ENCODE measurements at places on chromosomes 11 and 22.

DNA sequence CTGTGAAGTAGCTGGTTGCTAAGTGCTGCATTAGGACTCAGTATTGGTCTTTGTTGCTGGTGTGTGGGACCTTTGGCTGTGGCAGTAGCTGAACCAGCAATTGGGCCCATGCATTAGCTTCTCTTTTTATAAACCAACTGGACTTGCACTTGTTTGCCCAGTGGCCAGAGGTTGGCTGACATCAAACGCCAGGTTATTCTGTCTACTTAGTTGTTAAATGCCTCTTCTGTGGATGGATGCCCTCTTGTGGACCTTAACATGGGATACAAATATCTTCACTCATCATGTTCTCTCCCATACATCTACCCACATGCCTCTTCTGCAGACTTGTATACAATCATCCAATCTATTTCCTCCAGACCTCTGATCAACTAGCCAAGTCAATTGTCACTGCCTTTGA lies 26.4 kb upstream of the ARHGAP20 start:
- DNase-seq = no peak

GRCh38 chr22:24460418-24461089 lies 33.2 kb downstream of the ADORA2A start:
- no peak for DNase-seq

DNA sequence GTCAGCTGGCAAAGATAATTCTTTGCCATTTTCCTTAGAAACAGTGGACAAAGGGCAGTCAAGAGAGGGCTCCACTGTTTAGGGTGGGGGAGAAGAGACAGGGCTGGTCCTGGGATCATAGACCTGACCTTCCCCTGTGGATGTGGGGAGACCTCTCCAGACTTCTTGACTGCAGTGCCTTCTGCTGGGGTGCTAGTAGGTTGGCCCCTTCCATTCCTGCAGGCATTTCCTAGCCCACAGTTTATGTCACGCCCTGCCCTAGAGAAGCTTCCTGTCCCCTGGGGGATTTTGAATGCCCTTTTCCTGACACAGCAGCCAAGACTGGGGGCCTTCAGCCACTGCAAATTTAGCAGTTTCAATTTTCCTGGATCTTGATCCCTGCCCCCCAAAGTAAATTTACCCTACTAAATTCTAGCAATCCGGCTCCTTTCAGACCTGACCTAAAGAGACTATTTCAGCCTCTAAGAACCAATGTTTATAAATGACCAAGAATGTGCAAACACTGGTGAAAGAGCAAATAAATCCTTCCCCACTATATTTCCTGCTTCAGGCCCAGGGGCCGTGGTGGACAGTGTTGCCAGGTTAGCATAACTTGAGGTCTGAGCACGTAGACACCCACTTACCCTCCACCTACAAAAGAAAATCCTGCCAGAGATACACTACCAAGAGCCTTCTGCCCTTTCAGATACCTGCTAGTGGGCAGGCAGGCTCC lies 58.4 kb downstream of the PPFIBP2 start:
- DNase-seq = no peak

DNA sequence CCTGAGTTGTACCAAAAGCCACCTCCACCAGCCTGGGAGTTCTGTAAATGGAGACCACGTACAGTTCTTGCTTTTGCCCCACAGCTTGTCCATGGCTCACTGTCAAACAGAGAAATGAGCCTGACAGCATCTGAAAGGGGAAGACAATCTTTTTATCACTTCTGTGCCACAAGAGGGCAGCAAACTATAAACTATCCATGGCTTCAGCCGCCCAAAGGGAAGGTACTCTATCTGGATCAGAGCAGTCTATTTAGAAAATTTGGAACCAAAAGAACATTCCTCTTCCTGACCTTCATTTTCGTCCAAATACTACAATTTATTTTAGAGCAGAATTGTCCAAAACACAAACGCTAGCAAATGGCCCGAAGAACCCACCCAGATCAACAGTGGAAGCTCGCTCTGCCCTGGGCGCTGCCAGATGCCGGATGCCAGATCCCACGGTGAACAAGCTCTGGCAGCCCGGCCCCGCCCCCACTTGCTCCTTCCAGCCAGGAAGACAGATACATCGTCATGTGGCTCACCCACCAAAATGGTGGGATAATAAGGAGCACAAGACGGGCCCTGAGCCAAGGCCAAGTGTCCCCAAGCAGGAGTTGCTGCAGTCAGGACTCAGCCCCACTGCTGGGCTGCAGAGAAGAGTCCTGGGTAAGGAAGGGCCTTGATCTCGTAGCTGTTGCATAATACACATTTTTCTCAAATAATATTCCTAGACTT lies 23.9 kb upstream of the SCGB1A1 start:
- DNase-seq = no peak

DNA sequence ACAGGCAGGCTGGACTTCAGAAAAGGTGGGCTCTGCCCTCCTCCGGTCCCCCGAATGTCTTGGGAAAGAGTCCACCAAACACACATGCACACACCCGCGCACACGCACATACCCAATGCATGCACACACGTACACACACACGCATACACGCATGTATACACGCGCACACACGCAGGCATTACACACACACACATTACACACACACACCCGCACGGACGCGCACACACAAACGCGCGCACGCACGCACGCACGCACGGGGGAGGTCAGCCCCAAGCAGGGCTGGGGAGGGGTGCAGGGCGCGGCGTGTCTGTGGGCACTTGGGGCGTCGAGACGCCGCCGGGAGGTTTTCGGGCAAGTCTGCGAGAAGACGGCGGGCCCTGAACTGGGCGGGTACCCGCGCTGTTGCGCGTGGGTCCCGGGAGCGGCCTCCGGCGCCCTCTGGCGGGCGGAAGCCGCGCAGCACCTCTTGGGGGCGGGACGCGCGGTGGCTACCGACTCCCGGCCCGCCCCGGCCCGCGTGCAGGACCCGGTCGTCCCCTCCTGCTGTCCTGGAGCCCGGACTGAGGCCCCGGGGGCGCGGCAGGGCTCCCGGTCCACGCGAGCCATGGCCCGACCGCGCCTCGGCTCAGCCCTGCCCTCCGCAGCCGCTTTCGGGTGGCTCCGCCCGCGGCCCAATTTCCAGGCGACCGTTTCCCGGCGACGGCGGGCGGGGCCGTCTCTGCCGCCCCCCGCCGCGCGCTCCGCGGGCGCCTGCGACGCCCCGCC lies 3.6 kb downstream of the SEPTIN5 start:
- DNase-seq = peak; percentile 62

DNA sequence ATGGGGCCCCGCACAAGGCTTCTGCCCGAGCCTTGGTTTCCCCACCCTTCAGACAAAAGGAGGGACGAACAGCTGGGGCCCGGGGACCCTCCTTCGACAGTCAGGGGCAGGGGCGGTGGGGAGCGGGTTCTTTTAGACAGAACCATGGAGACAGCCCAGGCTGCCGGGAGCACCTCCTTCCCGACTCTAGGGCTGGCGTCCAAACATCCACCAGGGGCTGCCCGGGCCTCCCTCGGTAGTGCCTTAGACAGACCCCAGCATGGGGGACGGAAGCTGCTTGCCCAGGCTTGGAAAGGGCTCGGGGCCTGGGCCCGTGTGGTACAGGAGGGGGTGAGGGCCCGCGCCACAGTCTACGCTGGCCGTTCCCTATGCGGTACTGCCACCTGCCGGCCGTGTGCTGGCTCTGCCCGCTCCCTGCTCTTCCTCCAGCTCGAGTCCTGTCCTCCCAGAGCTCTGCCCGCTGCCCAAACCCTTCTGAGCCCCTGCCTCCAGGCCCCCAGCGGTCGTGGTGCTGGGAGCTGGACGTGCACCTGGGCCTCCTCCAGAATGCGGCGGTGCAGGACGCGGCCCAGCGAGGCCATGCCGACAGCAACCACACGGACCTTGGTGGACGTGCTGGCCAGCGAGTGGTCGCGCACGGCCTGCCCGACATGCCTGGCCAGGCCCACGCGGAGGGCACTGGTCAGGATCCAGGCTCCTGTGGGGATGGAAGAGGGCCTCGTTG lies 20.1 kb downstream of the TSSC4 start:
- peak; percentile 46 for DNase-seq

DNA sequence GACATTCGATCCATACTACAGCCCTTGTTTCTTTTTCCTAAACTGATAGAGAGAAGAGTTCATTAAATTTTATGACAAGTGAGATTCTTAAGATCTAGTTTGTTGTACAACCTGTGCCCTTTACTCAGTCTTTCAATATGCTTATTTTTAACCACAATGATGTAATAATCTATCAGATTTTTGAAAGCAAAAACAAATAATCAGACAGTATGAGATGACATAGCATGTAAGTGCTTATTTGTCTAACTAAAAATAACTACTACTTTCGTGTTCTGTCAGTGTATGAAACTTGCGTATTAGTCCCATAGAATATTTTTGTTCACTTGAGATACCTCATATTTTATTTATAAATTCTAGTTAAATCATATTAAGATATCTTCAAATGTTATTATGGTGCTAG lies 33.2 kb downstream of the RAB39A start:
- no peak for DNase-seq

- no peak for DNase-seq
Observed at GRCh38 chr11:66123902-66124301, 53.8 kb downstream of the PACS1 start.

- no peak for DNase-seq
Observed at GRCh38 chr11:126522152-126522551, 166.7 kb downstream of the ST3GAL4 start.

GRCh38 chr11:78893996-78894395 lies 319.3 kb upstream of the NARS2 start:
- DNase-seq = no peak

GRCh38 chr11:108754901-108755625 lies 90.2 kb downstream of the DDX10 start:
- DNase-seq = no peak

- no peak for DNase-seq
Observed at GRCh38 chr22:46803936-46804335, 41.5 kb downstream of the TBC1D22A start.

DNA sequence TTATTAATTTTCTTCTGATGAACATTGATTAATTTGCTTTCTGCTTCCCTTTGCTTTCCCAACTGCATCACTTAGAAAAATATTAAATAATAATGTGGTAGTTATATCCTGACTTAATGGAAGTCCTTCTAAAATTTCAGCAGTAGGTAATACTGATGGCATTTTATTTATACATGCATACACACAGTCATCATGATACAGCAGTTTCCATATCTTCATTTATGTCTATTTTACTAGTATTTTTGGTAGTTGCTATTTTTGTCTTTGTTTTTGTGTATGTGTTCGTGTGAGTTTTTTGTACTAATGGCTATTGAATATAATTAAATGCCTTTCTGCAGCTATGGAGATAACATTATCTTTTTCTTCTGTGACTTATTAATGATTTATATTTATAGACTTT lies 484.7 kb upstream of the CNTN5 start:
- no peak for DNase-seq

DNA sequence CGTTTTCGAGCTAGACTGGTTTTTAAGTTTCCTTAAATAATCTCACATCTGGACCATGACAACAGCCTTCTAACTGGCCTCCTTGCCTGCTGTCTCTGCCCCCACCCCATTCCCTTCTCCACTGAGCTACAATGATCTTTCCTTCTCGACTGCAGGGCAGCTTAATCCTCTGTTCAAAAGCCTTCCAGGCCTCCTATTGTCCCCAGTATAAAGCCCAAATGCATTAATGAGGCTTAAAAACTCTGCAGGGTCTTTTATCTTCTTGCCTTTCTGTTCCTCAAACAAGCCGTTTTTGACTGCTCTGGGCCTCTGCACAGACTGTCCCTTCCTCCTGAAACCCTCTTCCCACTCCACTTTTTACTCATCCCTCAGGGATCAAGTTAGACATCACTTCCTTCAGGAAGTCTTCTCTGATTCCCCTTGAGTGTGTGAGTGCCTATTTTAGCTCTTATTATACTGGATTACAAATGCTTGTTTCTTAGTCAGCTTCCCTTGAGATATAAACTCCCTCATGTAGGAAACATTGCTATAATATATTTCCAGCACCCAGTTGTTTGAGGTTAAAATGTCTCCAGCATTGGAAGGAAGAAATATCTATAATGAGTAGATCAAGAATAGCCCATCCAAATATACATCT lies 23.6 kb upstream of the PAMR1 start:
- DNase-seq = no peak

- DNase-seq = no peak
Observed at GRCh38 chr11:9315078-9315688, 790 bp upstream of the TMEM41B start.

DNA sequence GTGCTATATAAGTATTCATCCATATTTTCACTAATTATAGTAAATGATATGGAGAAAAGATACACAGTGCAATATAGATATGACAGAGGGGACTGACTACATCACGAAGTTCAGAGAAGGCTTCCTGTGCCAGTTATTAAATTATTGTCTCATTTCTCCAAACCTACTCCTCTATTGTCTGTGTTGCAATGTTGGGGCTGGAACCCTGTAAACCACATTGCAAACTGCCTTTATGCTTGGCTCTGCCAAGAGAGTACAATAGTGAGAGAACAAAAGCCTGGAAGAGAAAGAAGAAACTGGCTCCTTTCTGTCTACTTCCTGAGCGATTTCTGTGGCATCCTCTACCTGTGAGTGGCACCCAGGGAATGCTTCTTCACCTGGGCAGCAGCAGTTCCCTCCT lies 46.4 kb downstream of the ME3 start:
- no peak for DNase-seq

- no peak for DNase-seq
Observed at GRCh38 chr11:63505857-63506528, at the start of gene LGALS12. TSS of gene LGALS12 (plus strand) at chr11:63506084. CDS start at chr11:63506459, 375 bp downstream.

DNA sequence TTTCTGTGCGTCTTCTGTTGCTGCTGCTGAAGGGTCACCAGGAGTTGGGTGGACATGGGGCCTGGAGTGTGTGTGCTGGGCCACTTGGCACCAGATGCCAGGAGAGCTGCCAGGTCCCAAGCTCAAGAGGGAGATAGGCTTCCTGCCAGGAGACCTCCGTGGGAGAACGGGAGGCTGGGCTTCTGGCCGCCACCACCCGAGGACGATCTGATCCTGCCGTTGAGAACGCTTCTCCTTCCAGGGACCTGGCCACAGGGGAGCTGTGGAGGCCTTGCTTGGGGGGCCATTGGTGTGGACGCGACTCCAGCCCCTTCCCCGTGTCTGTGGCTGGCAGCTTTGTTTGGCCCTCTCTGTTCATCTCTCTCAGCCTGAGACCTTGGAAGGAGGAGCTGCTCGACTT lies 2.4 kb downstream of the BRSK2 start:
- no peak for DNase-seq

- DNase-seq = no peak
Observed at GRCh38 chr11:126114486-126115126, 51.9 kb upstream of the CDON start.

DNA sequence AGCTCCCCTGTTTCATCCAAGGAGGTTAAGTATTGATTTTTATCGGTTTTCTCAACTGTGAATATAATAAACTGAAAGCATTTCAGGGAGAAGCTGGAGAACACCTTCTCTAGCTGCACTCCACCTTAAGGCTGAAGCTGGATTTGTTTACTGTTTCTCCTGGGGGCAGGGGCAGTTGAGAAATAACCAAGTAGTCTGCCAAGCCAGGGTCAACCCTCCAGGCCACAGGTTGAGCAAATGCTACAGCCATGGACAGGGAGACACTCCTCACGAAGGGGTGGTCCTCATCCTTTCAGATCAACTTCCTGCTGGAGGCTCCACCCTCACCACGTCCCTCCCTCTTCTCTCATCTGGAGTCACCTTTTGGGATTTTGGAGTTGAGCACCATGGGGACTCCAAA lies at the start of gene TTC36:
TTC36 (plus strand) TSS at position 366 of the 400 bp plus-strand sequence; CDS start at position 387, 21 bp downstream.
- no peak for DNase-seq
